Stimulated activated naive CD8-positive, alpha-beta T cell treated with anti-CD3 and anti-CD28 coated beads, Interleukin-15, Interleukin-2, amounts not matched to agents 100 U/mL and 50 U/mL, for 24 hours (primary cell): ENCODE measurements at places on chromosomes 2 and 18.
A peak's percentile ranks its signal among the peaks of the same experiment; 100 is the strongest.

- no peak for DNase-seq
These were observed 116.1 kb downstream of the SPTBN1 start for GRCh38 chr2:54572262-54572635.

DNA sequence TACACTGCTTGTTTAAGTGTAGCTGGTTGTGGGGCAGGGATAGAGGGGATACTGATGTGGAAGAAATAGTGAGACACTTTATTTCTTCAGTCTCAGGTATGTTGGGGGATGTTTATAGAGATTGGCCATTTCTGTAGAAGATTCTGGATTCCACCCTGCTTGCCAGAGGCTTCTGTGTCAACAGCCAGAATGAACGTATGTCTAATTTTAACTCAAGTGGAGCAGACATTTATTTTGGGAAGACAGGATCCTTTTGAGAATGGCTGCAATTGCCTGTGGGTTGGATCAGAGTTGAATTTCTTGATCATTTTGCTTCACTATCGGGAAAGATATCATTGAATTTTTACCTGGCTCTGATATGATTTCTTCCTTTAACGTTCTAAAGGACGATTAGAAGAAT lies 465.6 kb upstream of the SLC14A2 start:
- DNase-seq = no peak

DNA sequence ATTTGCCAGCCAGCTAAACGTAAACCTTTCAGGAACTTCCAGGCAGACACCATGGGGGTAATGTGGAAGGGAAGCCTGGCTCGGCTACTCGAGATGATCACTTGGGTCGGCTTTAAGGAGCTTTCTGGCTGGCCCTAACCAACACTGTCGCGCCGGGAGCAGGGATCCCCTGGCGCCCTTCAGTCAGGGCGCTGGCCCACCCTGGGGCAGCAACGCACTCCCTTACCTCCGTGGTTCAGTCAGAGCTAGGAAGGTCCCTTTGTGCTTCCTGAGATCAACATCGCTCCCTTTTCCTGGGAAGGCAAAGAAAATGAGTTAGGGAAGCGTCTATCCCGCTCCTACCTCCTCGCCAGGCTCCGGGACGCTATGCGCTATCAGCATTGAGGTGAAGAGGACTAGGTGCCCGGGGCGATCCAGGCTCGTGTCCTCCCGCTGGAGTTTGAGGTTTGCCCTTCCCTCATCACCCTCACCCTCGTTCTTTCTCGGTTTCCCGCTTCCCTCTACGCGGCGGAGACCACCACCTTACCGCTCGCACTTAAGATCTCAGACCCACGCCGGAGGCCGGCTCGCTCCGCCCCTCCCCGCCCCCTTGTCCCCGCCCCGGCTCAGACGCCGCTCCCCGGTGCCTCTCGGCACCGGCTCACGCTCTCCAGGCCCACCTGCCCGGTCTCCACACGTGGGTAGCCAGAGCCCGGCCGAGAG lies 449 bp upstream of the ATRAID start:
- DNase-seq = peak; percentile 21

GRCh38 chr18:31612124-31612523 lies 20.4 kb downstream of the TTR start:
- DNase-seq = no peak
